ENCODE measurements at places on chromosomes 3 and 15.

DNA sequence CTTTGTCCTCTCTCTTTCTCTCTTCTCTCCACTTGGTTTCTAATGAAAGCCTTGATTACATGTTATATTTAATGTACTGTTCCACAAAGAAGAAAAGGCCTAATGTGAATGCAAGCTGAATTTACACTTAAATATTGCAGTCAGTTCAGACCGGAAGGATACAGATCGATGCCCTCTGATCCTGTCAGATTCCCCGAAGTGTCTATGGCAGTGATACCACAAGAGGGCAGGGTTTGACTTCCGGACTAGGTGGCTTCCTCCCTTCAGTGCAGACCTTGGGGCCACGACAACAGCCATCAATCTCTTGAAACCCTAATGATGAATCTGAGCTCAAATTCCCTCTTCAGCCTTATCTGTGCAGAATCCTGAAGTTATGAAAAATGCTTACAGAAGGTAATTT is 29.5 kb downstream of the AGTR1 start:
- DNase-seq, result peak; percentile 5

DNA sequence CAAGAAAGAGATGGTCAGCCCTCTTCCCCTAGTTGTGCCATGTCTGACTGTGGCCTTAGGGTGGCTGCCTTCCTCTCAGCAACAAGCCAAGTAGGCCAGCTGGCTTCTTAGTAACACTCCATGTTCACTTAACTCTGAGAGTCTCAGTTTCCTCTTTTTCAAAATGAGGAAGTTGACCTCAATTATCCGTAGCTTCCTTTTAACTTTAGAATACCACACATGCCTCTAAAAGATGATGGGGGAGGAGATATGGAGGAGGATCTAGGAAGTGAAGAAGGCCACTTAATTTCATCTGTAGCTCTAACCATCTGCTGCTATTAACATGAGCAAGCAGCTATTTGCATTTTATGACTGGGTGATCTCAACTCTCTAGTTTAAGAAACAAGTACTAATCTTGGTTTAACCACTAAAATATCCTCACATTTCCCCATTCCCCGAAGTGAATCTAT is 32.9 kb downstream of the CD200R1L start:
- DNase-seq, result no peak

GRCh38 chr3:46946416-46946815 is 30.1 kb downstream of the CCDC12 start:
- DNase-seq, result no peak

DNA sequence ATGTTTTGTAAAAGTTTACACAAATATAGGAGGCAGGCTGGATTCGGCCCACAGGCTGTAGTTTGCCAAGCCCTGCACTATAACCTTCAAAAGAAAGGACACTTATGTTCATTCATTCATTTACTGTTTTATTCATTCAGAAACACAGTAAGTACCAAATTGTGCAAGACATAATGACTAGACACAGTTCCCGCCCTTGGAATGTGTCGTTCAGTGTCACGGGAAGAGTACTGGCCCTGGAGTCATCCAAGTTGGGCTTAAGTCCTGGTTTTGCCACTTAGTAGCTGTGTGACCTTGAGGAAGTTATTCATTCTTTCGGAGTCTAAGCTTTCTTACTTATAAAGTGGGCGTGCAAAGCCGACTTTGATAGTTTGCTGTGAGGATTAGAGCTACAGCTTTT is 22.0 kb downstream of the COLQ start:
- DNase-seq, result no peak

GRCh38 chr3:40042752-40043443 is 233.5 kb downstream of the MYRIP start:
- peak; percentile 23 for DNase-seq

GRCh38 chr15:69593488-69593887 is 140.9 kb downstream of the RPLP1 start:
- DNase-seq, result no peak

- no peak for DNase-seq
Measured at GRCh38 chr3:152334761-152335160, 66.0 kb downstream of the MBNL1 start.

- DNase-seq, result no peak
Measured at GRCh38 chr15:64144192-64144564, 7.4 kb upstream of the SNX22 start.

- DNase-seq, result no peak
Measured at GRCh38 chr3:9808345-9809037, 1.6 kb upstream of the TTLL3 start.

GRCh38 chr3:172128858-172129257 is 89.5 kb downstream of the FNDC3B start:
- DNase-seq, result no peak

- no peak for DNase-seq
Measured at GRCh38 chr3:63352008-63352279, 73.8 kb downstream of the SYNPR start.

DNA sequence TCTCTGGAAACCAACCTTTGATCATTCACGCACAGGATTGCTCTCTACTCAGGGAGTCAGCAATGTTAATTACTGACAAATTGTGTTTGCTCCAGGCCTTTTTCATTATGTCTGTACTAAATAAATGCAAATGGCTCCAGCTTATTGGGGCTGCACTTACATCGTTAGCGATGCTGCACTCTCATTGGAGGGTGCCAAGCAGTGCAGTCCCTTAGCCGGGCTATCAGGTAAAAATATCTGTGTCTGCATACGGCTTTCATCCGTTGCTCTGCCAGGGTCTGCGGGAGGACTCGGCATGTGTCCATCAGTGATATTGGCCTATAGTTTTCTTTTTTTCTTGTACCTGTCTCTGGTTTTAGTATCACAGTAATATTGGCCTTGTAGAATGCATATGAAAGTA is 471.5 kb upstream of the CADM2 start:
- DNase-seq, result no peak

DNA sequence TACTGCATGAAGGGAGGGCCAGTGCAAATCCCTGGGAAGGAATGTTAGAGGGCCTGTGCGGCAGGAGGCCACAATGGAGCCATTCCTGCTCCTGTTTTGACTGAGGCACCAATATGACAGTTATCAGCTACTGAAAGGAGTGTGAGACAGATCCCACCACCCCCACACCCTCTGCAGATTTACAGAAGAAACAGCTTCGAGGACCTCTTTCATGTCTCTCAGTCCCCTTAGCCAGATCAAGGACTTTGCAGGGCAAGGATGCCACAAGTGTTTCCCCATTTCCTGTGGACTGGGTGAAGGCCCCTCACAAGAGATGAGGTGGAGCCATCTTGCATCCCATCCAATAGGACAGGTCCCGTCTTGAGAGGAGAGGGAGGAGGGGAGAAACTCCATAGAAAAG is 48.5 kb upstream of the RASGRP1 start:
- DNase-seq, result no peak

- peak; percentile 75 for DNase-seq
Measured at GRCh38 chr3:31105438-31106077, 211.1 kb upstream of the GADL1 start.

DNA sequence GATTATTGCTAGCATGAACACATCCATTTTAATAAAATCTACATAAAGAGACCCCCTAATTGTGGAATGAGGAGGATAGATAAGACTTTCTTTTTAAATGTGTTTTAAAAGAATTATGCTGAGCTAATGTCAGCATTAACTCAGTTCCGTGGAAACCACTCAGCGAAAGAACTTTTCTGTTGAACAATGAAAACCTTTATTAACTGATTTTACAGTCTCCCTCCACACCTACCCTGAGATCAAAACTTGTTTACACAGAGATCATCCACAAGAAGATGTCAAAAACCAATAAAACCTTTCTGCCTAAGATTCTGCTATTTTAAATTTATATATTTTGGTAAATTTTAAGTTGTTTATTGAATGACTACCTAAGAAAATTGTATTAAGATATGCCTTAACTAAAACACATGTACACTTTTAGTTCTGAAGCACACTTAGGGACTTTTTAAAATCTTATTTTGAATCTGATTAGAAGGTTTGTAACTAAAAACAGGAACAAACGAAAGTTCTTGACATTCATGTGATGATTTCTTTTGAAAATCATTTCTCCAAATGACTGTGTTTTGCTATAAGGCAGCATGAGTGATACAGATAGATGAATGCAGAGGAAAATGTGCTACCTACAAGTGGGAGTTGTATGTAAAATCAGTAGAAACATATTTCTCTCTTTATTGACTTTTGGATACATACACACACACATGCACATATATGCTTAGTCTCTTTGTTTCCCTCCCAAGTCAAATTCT is 369.0 kb downstream of the UNC13C start:
- no peak for DNase-seq

GRCh38 chr3:46905661-46906451 is 28.3 kb downstream of the PTH1R start:
- no peak for DNase-seq

GRCh38 chr15:79540551-79540950 is 108.4 kb downstream of the MINAR1 start:
- no peak for DNase-seq

- DNase-seq, result no peak
Measured at GRCh38 chr3:138187296-138188012, at the start of gene ARMC8. ARMC8 (plus strand) TSS chr3:138187301; CDS start chr3:138187555, 254 bp downstream.

DNA sequence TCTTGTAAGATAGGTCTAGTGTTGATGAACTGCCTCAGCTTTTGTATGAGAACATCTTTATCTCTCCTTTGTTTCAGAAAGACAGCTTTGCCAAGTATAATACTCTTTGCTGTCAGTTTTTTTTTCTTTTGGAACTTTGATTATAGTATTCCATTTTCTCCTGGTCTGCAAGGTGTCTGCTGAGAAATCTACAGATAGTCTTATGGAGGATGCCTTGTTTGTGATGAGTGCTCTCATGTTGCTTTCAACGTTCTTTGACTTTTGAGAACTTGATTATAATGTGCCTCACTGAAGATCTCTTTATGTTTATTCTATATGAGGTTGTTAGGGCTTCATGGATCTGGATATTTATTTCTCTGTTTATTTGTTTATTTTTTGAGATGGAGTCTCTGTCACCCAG is 60.3 kb downstream of the DOCK3 start:
- no peak for DNase-seq

- DNase-seq, result peak; percentile 51
Measured at GRCh38 chr3:58568572-58569286, 8.5 kb downstream of the FAM107A start.

Measured in fibroblast of the conjunctiva (primary cell).